ENCODE measurements at places on chromosomes 12 and 14.

DNA sequence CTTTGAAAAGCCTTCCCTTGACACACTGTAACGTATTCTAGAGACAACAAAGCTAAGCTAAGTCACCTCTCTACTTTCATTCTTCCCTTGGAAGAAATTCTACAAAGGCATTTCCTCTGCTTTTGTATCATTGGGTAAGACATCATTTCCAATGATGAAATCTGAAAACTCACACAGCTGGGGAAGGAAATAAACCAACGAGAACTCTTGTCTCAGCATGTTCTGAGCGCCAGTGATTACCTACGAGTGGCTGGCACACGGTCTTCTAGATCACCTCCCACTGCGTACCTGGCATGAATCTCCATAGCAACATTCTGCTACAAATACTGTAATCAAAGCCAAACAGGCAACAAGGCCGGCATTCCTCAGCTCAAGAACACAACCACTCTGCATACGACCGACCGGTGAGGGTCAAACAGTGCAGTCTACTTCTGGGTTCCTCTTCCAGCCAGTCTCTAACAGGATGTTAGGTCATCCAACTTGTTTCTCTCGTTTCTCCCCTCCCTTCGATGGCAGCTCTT is 7.6 kb downstream of the VPS37B start:
- DNase-seq = peak; percentile 84

DNA sequence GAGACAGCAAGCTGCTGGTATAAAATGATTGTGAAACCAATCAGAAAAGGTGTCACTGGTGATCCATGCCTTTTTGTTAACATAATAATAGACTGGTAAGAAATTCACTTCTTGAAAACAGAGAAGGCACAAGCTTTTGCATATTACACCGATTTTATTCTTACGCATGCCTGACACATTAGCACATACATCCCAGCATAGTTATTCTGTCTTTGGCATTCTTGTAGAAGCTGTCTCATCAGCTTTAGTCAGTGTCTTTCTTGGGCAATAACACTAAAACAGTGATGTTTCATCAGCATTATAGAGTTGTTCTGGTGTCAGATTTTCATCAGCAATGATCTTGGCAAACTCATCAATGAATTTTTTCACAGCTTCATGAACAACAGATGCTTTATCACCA is 283.4 kb upstream of the TMTC1 start:
- no peak for DNase-seq

DNA sequence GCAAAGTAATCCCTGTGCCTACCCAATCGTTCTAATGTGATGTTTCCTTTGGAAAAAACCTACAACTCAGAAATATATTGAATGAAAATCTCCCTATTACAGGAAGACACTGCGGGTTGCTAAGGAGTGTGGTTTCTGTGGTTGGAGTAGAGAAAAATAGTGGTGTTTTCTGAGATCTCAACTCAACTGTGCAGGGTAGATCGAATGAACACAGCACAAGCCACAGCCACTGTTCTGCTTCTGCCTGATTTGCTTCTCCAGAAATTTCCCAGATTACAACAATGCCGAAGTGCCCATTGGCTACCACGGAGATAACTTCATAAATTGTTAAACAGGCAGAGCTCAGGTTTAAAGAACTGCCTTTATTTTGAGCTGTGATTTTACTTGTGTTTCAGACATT is 480.4 kb downstream of the DIO2 start:
- DNase-seq = no peak

GRCh38 chr14:99748529-99748928 is 44.7 kb upstream of the EML1 start:
- no peak for DNase-seq

- no peak for DNase-seq
Observed at GRCh38 chr14:35229084-35229791, 62.9 kb upstream of the PSMA6 start.

- peak; percentile 94 for DNase-seq
Observed at GRCh38 chr12:120528861-120529525, at the start of gene COQ5. COQ5 (minus strand) TSS chr12:120529158; CDS start chr12:120529141, 17 bp downstream.

DNA sequence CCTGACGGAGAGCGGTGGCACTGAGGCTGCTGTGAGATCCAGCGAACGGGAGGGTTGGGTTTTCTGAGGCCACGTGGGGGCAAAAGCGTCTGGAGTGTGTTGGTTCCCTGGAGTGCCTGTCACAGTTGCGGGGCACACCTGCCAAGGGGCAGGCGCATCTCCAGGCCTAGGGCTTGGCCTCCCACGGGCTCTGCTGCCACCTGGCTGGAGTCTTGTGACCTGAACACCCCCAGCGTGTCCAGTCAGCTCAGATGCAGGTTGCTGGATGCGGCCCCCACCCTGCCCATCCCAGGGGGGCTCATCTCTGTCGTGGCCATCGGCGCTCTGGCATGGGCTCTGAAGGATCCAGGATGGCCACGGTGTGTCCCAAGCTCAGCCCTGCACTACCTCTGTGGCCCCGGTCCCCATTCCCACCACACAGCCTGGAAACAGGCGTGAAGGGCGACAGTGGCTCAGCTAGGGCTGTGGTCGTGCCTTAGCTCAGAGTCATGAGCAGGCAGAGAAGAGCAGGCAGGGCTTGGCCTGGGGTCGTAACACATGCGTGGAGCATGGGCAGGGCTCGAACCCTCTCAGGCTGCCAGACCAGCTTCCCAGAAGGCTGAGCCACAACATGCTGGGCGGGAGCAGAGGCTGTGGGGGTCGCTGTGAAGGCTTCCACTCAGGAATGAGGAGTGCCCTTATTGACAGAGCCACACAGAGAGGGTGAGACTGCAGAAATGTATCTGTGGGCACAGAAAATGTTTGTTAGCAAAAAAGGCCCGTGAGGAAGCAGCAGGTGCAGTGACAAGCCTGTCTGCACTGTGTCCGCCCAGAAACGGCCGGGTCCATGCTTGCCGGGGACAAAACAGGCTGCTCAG is 23.5 kb upstream of the CRIP2 start:
- peak; percentile 43 for DNase-seq

DNA sequence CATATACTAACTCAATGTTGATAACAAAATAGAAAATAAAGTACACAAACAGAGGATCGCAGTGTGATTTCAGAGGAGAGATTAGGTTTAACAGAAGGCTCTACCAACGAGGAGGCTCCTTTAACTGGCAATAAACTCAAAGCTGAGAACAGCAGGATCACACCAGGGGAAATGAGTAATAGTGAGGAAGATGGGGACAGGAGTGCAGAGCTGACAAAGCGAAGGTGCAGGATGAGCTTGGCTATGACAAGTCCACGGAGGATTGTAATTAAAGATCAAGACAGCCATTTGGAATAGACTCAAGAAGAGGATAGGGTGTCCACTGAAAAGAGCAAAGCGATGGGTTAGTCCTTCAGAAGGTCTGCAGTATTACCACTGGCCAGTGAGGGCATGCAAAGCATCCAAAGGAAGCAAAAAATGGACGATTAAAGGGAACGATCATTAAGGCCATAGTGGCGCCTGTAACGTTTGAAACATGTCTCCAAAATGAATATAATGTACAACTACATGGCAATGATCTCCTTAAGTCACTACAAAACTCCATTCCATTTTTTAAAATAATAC is 85.3 kb downstream of the GRIN2B start:
- no peak for DNase-seq

DNA sequence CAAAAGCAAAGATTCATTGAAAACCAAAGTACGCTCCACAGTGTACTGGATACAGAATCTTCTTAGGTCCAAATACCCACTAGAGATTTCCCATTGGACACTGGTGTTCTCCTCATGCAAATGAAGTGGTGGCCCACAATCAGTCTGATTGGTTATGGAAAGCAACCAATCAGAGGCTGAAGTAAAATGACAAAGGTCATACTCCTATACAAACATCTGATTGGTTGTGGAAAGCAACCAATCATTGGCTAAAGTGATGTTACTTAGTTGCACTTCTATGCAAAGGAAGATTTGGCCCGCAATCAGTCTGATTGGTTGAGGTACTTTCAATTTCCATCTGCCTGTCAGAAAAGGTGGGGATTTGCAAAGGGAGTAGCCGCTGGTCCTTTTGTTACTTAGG is 1.3 kb upstream of the WASHC3 start:
- no peak for DNase-seq

- DNase-seq = no peak
Observed at GRCh38 chr12:88108021-88108420, 33.9 kb downstream of the CEP290 start.

- DNase-seq = no peak
Observed at GRCh38 chr12:124864326-124864752, 675 bp upstream of the SCARB1 start.

GRCh38 chr12:75994069-75994740 is 37.4 kb downstream of the PHLDA1 start:
- DNase-seq = no peak
